ENCODE measurements at places on chromosomes 6 and 20.

DNA sequence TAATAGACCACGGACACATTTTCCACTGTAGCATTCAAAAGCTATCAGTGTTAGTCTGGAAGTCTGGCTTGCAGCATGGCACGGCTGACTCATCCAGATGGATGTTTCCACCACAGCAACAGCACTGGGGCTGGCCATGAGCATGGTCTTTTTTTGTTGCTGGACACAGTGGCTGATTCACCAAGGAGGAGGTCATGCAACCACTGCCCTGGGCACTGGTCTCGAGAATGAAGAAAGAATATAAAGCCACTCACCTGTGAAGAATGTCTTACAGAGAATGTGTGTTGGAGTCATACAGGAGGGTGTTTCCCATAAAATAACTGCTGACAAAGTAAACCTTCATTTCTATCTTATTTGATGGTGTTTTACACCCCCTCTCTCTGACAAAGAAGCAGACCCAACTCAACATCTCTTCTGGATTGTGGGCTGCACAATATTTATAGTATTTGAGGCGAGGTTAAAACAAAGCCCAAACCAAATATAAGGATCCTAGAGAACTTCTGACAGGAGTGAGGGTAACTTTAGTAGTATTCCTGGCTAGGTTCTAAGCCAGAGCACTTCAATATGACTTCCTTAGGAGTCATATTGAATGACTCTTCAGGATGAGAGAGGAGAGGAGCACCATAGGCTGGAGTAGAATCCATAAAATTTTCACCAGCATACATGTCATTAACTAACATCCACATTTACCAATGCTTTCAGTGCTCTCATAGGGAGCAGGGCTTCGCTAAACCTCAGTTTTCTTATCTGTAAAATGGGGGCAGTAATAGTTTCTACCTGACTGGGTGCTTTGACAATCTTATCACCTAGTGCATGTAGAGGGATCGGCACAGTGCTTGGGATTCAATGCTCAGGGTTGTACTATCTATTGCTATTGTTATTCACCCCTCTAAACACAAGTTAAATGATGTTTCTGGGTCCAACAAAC lies 121.4 kb downstream of the KIF13A start:
- no peak for DNase-seq

DNA sequence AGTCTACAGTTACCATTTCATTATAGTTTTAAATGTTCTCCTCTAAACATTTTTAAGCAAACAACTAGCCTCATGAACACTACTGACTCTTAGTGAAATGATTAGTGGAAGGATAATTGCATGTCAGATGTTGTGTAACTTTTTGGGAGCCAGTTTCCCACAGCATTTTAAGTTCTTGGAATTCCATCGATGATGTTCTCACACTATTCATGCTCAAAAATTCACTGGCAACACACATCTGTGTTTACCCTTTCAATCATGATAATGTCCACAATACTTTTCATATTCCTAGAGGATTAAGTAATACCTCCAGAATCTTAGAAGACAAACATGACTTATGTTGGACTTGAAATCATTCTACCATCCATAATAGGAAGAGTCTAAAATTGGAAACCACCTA lies 678.1 kb upstream of the ID4 start:
- no peak for DNase-seq

GRCh38 chr6:14035071-14035847 lies 82.3 kb upstream of the CD83 start:
- DNase-seq = no peak

GRCh38 chr20:6169251-6169650 lies 46.4 kb upstream of the FERMT1 start:
- no peak for DNase-seq

DNA sequence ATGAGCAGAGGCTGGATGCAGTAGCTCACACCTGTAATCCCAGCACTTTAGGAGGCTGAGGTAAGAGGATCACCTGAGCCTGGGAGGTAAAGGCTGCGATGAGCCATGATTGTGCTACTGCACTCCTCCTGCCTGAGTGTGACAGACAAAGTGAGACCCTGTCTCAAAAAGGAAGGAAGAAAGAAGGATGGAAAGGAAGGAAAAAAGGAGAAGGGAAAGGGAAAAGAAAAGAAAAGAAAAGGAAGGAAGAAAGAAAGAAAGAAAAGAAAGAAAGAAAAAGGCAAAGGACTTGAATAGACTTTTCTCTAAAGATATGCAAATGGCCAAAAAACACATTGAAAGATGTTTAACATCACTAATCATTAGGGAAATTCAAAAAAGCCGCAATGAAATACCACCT lies 215.3 kb upstream of the MYLIP start:
- DNase-seq = no peak

- DNase-seq = no peak
These were observed 109.3 kb downstream of the CDC5L start for GRCh38 chr6:44496665-44497369.

DNA sequence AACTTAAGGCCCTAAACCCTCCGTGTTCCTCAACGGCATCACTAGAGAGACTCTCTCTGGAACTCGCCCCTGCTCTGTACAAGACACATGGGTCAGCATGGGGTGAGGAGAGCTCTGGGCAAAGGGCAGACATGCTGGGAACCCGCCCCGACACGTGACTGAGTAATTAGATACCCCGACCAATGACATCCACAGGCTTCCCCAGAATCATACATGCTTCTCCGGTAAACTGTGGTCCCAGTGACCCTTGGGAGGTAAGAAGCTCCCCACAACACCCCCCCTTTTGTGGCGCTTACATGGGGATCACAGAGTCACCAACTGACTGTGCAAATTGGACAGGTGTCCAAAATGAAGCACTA lies 31.7 kb upstream of the RPS6KA2 start:
- no peak for DNase-seq

DNA sequence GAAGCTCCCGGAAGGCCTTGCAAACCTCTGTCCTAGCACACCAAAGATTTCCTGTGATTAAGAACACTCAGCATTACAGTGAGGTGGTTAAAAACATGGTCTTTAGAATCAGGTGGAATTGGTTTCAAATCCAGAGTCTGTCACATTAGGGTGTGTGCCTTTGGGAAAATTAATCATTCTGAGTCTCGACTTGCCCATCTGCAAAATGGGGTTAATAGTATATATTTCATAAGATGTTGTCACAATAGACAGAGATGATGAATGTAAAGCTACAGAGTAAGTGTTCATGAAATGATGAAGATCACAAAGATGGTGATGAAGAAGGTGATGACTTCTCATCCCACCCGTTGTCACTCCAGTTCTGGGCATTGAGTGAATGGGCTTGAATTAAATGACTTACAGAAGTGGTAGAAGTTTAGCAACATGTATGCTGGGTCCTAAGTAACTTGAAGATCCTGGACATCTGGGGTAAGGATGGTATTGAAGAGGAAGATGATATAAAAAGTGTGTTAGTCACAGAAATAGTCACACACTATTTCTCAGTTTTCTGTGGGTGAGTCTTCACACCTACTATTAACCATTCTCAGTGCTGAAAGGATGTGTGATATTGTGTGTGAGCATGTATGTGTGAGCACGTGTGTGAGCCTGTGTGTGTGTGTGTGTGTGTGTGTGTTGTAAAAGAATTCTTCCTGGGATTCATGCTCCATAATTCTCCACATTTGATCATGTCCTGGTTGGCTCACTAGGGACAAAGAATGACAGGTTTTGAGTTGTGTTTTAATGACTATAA lies 28.0 kb upstream of the NEDD9 start:
- no peak for DNase-seq

DNA sequence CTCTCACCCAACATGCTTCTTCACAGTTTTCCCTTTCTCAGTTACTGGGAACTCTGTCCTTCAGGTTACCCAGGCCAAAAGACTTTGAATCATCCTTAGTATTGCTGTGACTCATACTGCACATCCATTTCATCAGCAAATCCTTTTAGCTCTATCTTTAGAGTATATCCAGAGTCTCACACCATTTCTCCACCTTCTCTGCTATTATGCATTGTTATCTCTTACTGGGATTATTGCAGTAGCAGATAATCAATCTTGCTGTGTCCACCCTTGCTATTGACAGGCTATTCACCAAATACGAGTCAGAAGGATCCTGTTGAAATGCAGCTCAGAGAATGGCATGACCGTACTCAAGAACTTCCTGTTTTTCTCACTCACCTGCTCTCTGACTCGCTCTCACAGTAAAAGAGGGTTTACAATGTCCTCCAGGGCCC lies 57.3 kb downstream of the BCKDHB start:
- no peak for DNase-seq

DNA sequence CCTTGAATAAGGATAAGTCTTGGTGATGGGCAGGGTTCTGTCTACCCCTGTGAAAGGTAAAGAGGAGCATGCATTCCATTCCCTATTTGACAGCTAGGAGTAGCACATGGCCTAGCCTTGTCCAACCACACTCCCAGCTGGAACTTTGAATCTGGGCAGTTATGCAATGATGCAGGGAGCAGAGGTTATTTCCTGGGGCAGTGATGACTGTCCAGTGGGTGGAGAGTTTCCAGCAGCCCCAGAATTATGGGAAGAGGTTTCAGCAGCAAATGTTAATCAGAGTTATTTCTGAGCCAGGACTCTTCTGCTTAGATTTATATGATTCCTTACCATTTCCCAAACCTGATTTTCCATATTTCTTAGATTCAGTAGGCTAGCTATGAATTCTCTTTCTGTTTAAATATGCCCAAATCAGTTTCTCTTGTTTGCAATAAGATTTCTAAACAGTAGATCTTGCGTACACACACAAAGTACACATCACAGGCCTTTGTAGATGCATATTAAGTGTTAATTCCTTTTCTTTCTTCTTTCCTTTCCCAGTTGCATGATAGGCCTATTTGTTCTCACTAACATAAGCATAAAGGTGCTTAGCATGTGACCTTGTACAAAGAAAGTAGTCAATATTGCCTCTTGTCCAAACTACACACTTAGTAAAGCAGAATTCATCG lies 17.3 kb upstream of the TXLNB start:
- DNase-seq = no peak

GRCh38 chr20:51219544-51219943 lies 196.6 kb upstream of the KCNG1 start:
- no peak for DNase-seq

DNA sequence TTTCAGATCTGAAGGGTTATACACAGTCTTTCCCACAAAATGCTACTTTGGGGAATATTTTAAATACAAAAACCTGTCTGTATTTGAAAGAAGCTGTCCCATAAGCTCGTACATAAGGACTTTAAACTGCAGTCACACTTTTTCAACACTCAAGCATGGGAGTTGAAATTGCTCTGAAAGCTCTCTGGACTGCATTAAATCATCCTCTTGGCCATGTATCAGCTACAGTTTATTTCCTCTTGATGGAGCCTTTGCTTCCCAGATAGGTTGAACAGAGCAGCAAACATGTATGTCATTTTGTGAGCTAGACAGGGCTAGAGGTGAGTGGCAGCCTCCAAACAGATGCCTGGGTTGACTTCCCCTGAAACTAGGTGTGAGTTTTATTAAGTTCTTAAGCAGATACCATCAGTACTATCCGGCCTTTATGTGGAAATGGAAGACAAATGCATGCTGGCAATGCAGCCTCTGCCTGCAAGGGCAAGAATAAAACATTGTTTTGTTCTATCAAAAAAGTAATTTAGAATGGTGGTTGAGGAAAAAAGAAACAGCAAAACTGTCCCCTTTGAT lies 105.9 kb upstream of the ENPP5 start:
- no peak for DNase-seq

DNA sequence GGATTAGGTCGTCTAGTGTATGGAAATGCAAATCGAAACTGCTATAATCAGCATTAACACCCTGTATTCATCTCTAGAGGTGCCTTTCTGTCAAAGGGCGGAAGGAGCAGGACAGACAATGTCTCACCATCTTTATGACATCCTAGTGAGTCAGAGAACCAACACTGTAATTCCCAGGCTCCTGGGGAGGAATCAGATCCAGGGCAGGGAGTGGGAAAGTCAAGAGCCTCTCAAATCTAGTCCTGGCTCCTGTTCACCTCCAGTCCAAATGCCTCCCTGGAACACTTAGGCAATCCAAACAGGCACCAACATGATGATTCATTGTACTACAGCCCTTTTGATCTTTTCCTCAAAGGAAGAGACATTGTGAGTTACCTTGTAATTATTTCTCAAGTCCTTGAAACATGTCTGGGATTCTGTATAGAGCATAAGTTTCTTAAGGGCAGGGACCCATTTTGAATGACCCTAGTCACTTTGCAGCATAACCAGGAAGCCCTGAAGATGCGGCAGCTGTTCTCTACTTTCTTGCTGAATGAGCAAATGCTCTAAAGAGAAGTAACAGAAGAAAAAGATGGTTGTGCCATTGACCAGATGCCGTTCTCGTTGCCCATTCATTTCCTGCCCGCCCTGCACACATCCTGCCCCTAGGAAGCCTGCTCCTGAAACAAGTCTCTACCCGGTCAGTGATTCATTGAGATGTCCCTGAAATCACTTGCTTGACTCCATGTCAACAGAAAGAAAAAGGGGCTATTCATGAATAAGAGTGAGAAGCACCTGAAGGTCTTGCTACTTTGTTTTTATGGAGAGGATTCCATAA lies 112.8 kb upstream of the JARID2 start:
- DNase-seq = no peak

- no peak for DNase-seq
These were observed 867 bp downstream of the EBF4 start for GRCh38 chr20:2693286-2694007.
